ENCODE measurements at places on chromosomes 6 and 20. TPM values are rescaled to one million over a fixed set of nuclear protein-coding genes. Genes with fewer than 3 reads are reported as not detected.

The DDO gene
- total RNA-seq: not detected

The MAP3K7 gene
- total RNA-seq: 44.1 TPM

The RAB32 gene
- total RNA-seq: 280 TPM

The ULBP3 gene
- 9.8 TPM for total RNA-seq

The PLN gene
- not detected for total RNA-seq

The SMOC2 gene
- total RNA-seq: 0.14 TPM

The ATP5F1E gene
- 28.4 TPM for total RNA-seq

The TCF19 gene
- total RNA-seq: 1.7 TPM

The FKBP5 gene
- total RNA-seq: 131 TPM

The BPIFB2 gene
- total RNA-seq: not detected

The PBOV1 gene
- not detected for total RNA-seq

The FAM162B gene
- not detected for total RNA-seq

All from nasal cavity respiratory epithelium epithelial cell of viscerocranial mucosa (primary cell).